ENCODE measurements at places on chromosomes 6 and 20.

- DNase-seq, result no peak
Observed at GRCh38 chr6:94713446-94713845, 863.9 kb upstream of the MANEA start.

- DNase-seq, result peak; percentile 82
Observed at GRCh38 chr6:84193114-84193708, 34.2 kb downstream of the CEP162 start.

DNA sequence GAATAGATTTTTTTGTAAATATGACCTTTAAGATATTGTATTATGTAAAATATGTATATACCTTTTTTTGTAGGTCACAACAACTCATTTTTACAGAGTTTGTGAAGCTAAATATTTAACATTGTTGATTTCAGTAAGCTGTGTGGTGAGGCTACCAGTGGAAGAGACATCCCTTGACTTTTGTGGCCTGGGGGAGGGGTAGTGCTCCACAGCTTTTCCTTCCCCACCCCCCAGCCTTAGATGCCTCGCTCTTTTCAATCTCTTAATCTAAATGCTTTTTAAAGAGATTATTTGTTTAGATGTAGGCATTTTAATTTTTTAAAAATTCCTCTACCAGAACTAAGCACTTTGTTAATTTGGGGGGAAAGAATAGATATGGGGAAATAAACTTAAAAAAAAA is 130.9 kb downstream of the SULF2 start:
- no peak for DNase-seq

GRCh38 chr6:45663251-45664221 is 285.8 kb upstream of the SUPT3H start:
- DNase-seq, result peak; percentile 28

DNA sequence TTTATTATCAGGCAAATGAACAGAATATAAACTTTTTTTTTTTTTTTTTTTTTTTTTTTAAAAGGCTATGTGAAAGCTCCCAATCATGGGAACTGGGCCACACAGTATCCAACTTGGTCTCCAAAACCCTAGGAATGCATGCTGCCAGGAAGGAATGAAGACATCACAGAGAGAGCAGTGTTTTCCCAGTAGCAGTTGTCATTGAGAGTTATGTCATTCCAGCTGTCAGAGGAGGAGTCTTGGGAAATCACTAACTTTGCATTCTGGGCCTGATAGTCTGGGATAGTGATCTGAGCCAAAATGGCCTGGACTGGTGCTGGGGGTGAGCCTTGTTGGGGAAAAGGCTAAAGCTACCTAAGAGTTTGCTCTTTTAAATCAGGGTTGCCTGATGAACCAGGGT is 231.3 kb upstream of the MAP3K7 start:
- DNase-seq, result no peak

DNA sequence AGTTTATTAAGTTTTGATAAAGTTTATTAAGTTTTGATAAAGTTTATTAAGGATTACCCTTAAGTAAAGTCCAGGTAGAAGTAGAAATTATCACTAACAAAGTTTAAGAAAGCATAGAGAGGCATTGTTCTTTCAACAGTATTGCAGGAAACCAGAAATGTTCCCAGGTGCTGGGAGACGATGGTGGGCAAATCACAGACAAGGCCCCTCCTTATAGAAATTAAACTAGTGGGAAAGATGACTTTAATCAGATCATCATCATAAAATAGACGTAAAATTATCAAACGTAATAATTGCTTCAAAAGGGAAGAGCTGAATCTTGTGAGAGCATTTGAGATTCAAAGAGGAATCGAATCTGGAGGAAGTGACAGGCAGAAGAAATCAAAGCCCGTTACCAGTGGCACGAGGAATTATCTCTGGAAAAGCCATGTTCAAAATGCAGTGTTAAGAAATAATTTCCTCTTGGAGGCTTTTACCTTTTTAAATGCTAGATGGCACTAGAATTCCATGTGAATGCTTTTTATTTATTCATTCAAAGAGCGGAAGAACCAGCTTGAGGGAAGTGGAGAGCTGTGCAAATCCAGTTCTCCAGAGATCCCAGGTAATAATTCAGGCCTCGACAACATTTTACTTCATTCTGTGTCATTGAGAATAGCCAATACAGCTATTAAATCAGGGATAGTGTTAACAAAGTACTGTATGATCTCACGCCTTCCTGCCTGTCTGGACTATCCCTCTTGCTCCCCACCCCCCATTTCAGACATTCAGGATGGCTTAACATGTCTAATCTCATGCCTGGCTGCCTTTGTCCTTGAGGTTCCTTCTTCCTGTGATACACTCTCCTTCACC is 1.0 kb upstream of the APMAP start:
- no peak for DNase-seq

DNA sequence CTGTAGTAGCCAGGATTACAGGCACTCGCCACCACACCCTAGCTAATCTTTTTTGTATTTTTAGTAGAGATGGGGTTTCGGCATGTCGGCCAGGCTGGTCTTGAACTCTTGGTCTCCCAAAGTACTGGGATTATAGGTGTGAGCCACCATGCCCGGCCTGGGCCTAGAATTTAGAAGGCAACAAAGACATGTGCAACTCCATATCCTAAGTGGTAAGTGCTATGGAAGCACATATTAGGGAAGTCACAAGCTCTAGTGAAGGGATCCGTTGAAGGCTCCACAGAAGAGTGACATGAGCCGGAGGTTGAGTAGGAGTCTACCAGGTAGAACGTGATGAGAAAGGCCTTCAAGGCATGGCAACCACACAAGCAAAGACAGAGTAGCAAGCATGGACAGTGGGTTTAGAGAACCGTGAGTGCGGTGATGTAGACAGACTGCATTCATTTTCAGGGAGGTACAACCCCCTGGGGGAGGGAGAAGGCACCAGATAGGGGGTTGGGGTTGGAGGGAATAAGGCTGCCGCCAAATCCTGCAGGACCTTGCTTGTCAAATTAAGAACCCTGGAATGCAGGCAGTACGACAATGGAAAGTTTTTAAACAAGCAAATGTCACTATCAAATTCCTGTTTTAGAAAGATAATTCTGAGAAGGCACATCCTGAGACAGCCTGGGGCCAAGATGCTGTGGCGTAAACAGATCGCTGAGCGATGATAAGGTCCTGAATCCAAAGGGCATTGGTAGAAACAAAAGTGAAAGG is 50.2 kb downstream of the ARHGAP18 start:
- DNase-seq, result no peak

DNA sequence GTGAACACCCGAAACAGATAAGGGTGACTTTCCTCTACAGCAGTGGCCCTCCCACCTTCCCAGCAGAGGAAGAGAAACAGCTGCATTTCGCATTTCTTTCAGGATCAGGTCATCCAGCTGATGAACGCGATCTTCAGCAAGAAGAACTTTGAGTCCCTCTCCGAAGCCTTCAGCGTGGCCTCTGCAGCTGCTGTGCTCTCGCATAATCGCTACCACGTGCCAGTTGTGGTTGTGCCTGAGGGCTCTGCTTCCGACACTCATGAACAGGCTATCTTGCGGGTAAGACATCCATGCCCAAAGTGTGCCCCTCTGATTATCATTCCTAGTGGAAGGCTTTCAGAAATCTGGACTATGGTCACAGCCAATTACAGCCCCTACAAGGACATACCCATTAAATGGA is 27.8 kb upstream of the MROH8 start:
- DNase-seq, result no peak

GRCh38 chr6:50849796-50850180 is 31.1 kb downstream of the TFAP2B start:
- DNase-seq, result no peak

- no peak for DNase-seq
Observed at GRCh38 chr6:113695516-113695915, 161.6 kb upstream of the MARCKS start.

DNA sequence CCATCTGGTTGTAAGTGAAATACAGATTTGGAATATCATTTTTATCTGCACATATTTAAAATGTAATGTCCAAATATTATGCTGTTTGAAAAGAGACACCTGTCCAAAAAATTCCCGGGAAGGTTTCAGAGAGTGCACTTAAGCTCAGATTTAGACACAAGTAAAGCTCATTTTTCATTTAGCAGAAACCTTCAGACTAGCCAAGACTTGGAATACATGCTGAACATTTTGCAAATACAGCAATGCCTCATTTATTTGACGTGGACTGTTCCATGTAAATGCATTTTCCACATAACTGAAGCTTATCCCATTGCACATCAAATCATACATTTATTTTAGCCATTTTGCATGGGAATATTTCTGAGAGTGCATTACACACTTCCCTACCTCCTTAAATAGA is 280.7 kb downstream of the ZNF217 start:
- DNase-seq, result no peak

DNA sequence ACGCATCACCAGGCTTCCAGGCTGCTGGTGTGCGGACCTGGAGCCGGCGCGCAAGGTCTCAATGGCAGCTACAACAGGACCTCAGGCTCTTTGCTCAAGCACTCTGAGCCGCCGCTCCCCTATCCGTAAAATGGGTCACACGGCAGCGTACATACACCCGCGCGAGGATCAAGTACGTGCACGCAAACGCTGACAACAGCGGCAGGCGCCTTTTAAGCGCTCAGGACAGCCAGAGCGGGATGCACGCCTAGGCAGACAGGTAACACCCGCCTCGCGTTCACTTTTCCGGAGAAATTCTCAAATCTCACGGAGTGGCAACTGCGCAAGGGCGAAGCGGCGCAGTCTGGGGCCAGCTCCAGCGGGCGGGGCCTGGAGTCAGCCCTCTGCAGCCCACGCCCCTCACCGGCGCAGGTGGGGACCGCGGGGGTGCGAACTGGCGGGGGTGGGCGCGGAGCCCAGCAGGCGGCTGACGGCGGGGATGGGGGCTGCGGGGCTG is 535 bp downstream of the EXOC2 start:
- DNase-seq, result no peak

GRCh38 chr6:34237316-34237721 is 646 bp downstream of the HMGA1 start:
- DNase-seq, result no peak

DNA sequence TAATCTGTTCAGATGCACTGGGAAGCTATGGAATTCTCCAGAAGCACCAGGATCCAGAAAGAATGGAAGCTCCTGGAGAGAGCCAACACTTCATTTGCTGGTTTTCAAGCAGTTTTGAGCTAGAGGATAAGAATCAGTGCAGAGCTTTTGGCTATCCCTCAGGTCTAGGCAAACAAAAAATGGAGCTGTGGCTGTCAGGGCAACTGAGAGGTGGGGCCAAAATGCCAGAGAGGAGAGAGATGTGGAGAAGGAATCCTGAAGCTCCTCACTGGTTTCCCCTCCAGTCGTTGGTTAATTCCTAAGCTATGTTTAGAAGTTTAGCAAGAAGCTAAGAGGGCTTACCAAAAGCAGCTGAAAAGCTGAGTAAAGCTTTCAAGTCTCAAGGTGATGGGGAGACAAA is 294.2 kb upstream of the JARID2 start:
- no peak for DNase-seq

- DNase-seq, result no peak
Observed at GRCh38 chr6:144882425-144882824, 597.3 kb downstream of the UTRN start.

DNA sequence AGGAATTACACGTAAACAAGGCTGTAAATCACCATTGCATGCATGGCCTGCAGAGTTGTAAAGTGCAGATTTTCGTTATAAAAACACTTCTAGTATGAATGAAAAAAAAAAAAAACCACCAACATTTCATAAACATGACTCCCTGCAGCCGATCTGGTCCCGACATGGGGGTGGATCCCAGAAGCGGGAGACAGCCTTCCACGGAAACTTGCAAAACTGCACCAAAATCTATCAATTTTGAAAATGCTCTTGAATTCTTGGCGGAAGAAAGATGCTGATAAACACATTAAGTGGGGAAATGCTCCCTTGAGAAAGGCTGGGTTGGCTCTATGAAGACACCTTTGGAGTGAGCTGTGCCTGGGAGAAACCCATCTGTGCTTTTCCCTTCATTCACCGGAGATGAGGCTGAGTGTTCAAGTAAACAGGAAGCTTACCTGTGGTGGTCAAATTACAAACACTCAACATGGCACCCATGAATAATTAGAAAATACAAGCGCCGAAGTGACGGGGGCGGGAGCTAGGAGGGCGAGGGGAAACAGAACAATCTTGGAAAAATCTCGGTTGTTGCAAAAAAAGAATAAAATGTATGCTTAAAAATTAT is 845 bp upstream of the ANKRD60 start:
- no peak for DNase-seq

DNA sequence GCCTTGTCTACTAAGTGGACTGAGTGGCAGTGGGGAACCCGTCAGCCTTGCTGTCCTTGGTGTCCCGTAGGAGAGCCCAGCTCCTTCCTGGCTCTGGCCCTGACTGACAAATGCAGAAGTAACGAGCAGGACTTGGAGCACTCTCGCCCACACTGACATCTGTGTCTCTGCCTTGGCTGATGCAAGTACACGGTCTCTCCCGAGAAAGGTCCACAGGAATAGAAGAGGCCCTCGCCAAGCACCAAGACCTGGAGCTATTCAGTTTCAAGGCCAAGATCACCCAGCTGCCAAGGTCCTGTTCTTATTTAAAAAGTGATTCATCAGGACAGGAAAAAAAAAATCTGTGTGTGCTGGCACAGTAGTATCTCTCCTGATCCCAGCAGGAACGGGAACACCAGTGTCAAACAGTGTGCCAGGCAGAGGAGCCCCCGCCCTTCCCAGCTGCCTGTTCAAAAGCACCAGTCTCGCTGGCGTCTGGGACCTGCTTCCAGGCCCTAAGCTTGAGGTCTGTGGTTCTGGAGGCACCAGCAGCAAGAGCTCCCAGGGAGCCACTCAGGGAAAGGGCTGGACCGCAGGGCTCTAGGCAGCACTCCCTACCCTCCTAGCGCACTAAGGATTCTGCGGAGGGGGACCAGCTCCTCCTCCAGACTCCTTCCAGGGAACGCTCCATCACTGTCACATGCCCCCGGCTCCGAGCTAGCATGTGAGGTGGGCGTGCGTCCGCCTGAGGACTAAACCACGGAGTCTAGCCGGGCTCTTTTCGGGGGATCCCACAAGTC is 376.9 kb downstream of the RNGTT start:
- DNase-seq, result no peak
